ENCODE measurements at places on chromosomes 5 and 9.
A peak's percentile ranks its signal among the peaks of the same experiment; 100 is the strongest.

- DNase-seq = peak; percentile 51
Observed at GRCh38 chr5:103258957-103259704, 568 bp downstream of the MACIR start.

DNA sequence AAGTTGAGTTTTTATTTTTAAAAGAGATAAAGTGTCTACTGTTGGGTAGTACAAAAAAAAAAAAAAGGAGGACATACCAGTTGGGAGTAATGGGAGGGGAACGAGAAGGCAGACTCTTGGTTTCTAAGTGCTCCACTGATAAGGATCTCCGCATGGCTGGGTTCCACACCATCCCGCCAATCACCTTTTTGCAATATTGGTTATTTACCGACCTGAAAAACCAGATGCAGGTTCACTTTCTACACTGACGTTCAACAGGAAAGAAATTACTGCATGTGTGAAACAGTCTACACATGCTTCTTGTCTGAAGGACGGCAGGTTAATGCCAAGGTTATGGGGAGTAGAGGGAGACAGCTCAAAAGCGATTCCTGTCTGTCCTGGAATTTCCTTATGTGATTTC is 75.5 kb downstream of the PTPN3 start:
- no peak for DNase-seq

DNA sequence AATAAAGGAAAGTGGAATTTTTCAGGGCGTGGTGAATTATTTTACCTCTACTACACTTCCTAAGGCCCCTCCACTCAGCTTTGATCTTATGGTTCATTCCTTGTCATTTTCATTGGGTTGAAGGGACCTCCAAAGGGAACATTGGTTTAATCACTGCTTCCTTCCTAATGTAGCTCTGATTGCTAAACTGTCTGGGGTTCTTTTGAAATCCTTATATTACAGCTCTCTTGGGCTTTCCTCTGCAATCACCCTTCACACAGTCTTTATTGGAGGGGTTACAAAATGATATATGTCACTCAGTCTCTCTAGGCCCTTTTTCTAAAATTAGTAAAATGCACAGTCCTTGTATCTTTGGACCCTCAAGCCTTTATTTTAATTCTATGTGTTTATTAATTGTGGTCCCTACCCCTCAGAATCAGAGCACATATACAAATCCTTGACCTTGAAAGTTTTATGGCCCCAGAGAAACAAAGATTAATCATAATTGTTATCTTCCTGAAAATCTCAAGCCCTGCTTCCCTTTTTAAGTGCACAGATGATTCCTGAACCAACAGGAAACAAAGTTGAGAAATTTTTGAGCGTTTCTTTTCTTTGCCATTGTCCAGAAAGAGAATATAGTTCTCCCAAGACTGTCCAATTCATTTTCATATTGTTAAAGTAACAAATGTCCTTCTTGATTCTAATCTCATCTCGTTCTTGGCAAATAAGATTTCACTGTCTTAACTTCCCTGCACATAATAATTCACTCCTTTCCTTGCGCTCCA is 330.0 kb downstream of the ARRDC3 start:
- DNase-seq = no peak

- no peak for DNase-seq
Observed at GRCh38 chr5:180606215-180606785, 15.0 kb upstream of the SCGB3A1 start.

GRCh38 chr9:134384811-134385479 is 58.7 kb downstream of the RXRA start:
- no peak for DNase-seq

GRCh38 chr5:124751031-124751430 is 4.6 kb upstream of the ZNF608 start:
- no peak for DNase-seq

DNA sequence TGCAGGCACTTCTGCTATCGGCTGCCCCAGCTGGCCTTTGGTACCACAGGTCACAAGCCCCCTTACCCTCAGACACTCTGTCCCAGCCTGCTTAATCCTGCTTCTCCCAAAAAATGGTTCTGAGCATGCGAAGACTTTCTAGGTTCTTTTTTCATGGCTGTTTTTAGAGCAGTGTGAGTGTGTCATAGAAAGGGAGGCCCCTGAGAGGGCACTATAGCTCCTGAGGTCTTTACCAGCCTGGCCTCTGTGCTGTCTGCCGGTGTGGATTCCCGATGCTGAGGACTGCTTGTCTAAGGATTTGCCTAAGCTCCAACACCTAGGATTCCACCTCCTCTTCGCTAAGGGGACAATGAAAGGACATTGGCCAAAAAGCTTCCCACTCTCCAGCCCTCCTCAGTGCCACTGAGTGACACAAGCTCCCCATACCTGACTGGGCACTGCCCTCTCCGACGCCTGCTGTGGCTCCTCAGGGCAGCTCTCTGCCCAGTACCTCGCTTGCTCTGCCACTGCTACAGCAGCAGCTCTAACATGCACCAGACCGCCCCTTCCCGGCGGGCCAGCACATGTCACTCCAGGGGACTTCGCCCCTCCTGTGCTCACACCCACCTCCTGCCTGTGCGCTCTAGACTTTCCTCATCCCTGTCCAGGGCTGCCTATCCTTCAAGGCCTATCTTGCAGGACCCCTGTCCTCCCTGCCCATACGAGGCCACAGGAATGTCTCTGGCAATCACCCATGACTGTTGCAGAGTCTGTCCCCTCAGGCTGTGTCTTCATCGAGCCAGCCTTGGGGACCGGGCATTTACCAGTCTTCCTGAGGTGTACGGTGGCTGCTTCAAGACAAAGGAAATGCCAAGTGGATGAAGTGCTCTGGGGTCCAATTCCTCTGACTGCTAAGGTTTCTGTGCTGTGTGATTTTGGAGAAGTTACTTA is 21.0 kb downstream of the MACROH2A1 start:
- DNase-seq = no peak

- no peak for DNase-seq
Observed at GRCh38 chr5:34695275-34696027, 39.3 kb downstream of the RAI14 start.

- no peak for DNase-seq
Observed at GRCh38 chr5:73189871-73190376, 16.9 kb downstream of the TMEM174 start.

DNA sequence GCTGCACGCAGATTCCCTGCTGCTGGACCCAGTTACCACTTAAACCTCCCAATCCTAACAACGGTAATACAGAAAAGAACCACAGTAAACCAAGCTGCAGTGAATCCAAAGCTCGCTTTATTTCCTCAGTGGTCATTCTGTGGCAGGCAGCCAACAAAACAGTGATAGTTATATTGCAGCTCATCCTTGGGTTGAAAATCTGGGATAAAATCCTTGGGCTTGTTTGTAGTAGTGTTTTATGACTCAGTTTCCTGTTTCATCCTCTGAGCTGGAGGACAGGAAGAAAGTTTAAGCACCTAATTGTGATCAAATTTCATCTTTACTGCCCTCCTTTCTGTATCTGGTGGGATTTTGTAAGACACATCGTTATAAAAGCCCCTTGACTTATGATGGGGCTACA is 31.4 kb downstream of the HMGCR start:
- DNase-seq = no peak

GRCh38 chr5:124582561-124582840 is 163.9 kb downstream of the ZNF608 start:
- DNase-seq = no peak

DNA sequence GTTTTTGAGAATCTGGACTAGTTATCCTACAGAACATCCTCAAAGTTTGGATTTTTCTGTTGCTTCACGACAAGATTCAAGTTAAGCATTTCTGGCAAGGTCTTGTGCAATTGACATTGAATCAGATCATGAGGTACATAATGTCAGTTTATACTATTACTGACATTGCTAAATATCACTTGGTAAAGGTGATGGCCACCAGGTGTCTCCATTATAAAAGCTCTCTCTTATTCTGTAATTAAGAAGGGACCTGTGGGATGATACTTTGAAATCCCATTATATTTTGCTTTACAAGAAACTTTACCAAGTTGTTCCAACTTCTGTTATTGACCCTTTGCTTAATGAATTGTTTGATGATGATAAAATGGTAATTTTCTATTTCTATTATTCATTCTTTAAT is 131.0 kb upstream of the ASTN2 start:
- no peak for DNase-seq

- no peak for DNase-seq
Observed at GRCh38 chr5:41648996-41649395, 138.6 kb upstream of the PLCXD3 start.

GRCh38 chr5:115548683-115549082 is 4.1 kb upstream of the FEM1C start:
- no peak for DNase-seq

DNA sequence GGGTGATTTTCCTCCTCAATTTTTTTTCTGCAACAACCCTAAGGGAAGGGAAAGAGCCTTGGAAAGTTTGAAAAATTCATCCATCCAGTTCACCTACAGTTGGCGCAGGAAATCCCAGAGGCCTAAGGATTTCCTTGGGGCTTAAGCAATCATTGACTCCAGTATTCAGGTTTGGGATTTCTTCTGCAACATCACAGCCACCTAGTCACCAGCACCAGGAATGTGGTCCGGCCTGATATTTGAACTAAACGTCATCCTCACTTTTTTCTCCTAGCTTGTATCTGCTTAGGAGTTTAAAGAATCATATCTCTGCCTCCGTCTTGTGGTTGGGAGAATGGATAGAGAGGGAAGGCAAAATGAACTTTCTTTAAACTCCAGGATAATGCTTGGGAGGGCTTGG is 20.2 kb upstream of the TLE4 start:
- DNase-seq = no peak

- DNase-seq = no peak
Observed at GRCh38 chr9:73906671-73907070, 590.5 kb upstream of the RORB start.

DNA sequence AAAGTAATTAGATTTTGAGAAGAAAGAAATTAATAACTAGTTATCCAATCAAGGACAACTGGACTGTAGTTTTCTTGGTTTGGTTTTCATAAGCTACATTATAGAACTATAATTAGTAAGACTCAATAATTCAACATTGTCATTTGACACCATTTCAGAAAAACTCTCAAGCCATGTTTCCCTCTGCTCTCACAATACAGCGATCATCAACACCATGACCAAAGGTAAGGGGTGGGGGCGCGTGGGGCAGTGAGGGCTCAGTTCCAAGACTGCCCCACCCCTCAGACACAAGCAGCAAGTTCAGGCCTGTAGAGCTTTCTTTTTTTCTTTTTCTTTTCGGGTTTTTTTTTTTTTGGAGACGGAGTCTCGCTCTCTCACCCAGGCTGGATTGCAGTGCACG is 6.4 kb downstream of the CMBL start:
- DNase-seq = no peak

- DNase-seq = no peak
Observed at GRCh38 chr9:76297721-76298239, 96.4 kb downstream of the RFK start.

GRCh38 chr9:136526625-136527066 is 19.2 kb downstream of the NOTCH1 start:
- no peak for DNase-seq

DNA sequence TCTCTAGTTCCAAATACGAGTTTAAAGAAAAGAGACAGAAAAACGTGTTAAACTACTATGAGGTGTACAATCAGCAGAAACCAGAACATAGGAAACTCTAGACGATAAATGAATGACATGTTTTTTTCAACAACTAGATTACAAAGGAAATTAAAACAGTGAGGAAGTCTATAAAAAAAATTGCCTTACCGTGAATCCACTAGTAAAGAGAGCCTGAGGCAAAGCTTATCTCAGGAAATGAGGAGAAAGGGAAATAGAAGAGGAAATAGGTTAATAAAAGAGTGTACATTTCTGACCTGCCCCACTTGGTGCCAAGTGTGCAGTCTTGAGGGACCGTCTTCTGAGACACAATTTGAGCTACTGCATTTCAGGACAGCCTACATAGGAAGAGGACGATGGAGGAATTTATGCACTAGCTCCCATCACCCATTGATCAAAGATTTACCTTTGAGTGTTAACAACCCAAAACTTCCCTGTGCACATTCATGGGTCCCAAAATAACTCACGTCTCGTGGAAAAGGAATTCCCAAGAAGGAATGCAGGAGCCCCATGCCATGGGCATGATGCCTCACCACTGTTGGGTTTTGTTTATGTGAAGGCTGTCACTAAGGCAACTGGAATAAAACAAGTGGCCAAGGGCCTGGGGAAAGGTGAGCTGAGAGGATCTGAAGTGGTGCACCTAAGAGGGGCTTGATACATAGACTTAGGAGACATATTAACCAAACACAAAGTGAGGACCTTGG is 53.6 kb upstream of the SLC1A3 start:
- no peak for DNase-seq

Measured in naive thymus-derived CD8-positive, alpha-beta T cell (primary cell).